ENCODE measurements at places on chromosomes 5 and 9.
A peak's percentile ranks its signal among the peaks of the same experiment; 100 is the strongest.

GRCh38 chr5:151663617-151664293 lies 23.0 kb downstream of the SPARC start:
- DNase-seq: no peak

GRCh38 chr5:166032601-166033000 lies 2258.8 kb upstream of the WWC1 start:
- no peak for DNase-seq

GRCh38 chr9:27489087-27489876 lies 34.8 kb upstream of the IFNK start:
- no peak for DNase-seq

DNA sequence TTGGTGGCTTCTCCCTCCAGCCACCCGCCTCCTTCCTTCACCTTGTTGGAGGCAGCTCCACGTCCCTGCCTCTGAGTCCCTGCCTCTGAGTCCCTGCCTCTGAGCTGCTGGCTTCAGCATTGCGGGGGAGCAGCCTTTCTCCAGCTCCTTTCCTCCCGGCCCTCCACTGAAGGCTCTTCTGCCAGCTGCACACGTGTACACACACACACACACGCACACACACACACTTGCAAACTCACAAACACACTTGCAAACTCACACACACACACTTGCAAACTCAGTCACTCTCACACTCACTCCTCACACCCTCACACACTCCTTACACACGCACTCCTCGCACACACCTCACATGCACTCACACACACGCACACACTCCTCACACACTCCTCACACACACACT lies 45.1 kb downstream of the C9orf50 start:
- DNase-seq: peak; percentile 61

- no peak for DNase-seq
Observed at GRCh38 chr5:149289301-149289700, 17.6 kb downstream of the AFAP1L1 start.

DNA sequence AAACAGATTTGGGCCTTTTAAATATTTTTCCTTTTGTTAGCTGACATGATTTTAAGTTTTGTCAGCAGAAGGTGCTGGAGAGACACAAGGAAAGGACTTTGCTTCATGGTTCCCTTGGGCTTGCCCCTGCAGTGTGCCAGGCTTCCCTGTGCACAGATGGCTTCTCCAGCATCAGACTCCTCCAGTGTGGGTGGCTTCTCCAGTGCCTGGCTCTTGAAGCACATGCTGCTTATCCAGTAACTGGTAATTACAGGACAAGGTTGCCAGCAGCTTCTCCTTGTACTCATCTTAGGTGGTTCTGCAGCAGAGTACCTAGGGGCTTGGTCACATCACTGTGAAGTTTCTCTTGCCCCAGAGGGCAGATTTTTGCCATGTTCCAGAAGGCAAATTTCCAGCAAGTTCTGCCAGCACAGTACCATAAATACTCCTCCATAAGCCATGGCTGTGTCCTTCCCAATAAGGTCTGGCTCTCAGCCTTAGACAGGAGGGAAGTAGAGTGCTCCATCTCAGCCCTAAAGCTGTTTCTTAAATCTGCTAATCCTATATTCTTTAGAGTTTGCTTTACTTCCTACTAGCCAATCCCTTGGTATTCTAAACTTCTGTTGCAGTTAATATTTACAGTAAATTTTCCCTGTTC lies 62.4 kb downstream of the PJA2 start:
- no peak for DNase-seq

DNA sequence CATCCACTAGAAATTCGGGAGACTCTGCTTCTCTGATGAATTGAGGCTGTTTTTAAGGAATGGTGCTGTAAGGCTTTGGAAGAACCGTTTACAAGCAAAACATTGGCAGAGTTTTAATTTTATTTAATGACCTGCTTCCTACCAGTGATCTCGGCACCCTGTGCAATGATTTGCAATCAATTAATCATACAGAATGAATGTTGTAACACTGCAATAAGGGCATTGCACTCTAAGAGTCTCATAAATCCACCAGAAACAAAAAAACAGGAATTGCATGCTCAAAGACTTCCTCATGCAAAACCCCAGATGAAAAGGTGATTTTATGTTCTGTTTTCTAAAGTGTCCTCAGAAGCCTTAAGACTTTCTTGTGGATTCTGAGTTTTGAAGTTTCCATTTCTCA lies 295.7 kb downstream of the ARHGEF28 start:
- DNase-seq: no peak

DNA sequence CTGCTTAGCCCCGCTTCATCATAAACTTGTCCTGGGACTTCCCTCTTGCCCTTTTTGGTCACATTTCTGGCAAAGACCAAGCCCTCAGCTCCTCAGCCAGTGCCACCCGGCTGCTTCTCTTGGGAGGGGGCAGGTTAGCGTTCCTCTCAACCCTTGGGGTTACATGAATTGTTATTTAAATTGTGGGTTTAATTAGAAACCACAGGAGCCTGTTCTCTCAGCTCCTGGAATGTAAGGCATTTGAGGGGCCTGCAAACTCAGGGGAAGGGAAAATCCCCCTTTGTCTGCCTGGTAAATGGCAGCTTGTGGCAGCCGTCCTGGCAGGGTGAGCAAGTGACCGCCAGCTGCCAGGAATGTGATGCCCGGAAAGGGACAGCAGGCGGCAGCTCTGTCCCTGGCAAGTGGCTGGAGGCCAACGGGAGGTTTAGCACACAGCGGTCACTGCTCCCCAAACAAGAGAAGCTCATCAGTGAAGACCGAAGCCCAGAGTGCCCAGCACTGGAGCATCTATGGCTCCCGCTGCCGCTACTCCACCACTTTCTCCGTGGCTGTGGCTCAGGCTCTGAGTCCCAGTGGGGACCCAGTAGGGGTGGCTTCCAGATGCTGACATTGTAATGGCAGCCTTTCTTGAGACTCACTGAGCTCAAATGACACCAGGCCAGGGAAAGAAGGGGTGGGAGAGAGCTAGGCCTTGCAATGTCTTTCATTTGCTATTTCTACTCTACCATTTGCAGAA lies 51.7 kb downstream of the SHB start:
- peak; percentile 87 for DNase-seq

DNA sequence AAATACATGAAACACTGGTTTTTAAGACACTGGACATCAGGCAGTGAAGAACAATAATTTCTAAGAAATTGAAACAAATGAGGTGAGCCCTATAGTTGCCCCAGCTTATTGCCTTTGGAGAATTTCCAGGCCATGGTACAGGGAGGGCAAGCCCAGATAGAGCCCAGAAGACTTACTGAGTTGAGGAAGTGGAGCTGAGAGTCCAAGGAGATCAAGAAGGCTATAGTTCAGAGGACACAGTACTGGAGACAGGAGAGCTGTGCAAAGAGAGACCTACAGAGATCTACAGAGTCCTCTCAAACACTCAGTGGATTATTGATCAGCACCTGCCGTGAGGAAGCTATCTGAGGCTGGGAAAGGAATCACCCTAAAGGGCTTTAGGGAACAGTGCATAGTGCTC lies 112.6 kb downstream of the GALNT10 start:
- no peak for DNase-seq

DNA sequence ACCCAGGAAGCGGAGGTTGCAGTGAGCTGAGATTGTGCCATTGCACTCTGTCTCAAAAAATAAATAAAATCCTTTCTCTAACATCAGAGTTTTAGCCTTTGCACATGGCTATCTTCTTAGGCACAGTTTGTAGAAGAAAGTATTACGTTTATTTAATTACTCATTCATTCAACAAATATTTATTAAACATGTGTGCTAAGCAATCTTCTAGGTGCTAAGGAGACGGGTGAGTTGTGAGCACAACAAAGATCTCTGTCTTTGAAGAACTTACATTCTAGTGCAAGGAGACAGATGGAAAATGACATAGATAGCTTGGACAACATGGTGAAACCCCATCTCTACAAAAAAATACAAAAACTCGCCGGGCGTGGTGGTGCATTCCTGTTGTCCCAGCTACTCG lies 122.3 kb upstream of the MYO10 start:
- no peak for DNase-seq

DNA sequence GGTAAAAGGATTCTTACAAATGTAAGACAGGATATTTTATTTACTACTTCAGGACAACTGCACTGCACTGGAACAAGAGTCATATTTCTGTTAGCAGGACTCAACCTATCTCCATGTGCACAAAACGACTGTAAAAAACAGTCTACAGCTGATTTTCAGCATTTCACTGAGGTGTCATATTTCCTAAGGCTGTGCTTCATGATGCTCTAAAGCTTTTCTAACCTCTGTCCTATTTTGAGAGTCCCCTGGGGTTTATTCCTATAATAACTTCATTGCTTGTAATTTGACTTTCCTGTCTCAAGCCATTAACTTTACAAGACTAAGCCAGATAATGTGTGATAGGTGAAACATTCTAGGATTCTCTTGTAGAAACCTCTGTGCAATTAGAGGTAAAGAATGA lies 472.3 kb downstream of the HINT1 start:
- peak; percentile 28 for DNase-seq

- no peak for DNase-seq
Observed at GRCh38 chr5:123598028-123598689, 86.2 kb downstream of the CSNK1G3 start.

GRCh38 chr5:169081000-169081724 lies 219.8 kb downstream of the SLIT3 start:
- no peak for DNase-seq

DNA sequence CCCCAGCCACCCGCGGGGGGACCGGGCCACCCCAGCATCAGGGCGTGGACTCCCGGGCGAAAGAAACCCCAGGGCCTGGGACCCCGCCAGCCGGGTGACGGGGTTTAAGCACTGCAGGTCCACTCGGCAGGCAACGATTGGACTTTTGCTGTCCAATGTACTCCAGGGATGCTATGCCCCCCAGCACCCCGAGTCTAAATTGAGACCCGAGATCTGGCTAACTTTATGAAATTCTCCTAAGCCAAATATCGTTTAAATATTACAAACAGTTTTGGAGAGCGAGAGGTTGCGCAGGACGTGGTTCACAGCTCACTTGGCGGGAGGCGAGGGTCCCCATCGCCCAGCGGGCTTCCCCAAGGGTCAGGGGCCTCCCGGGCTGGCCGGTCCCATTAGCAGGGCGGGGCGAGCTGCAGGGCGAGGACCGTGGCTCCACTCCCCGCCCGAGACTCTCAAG lies 384 bp upstream of the MRPS2 start:
- no peak for DNase-seq

GRCh38 chr5:1959231-1959630 lies 76.5 kb upstream of the IRX4 start:
- DNase-seq: no peak

DNA sequence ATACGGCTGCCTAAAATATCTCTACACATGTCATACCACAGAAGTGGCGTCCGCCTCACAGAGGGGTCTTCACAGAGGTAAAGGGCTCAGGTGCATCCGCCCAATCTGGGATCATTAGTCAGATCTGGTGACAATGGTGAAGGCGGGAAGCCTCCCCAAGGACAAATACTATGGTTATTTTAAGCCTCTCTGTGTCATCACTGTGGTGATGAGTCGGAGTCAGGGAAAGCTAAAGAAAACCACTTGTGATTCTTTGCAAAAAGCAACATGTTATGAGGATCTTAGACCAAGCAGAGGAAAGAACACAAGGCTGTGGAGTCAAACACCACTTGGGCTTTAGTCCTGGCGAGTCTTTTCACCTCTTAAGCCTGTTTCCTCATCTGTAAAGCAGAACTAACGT lies 190.4 kb downstream of the DRD1 start:
- peak; percentile 32 for DNase-seq

DNA sequence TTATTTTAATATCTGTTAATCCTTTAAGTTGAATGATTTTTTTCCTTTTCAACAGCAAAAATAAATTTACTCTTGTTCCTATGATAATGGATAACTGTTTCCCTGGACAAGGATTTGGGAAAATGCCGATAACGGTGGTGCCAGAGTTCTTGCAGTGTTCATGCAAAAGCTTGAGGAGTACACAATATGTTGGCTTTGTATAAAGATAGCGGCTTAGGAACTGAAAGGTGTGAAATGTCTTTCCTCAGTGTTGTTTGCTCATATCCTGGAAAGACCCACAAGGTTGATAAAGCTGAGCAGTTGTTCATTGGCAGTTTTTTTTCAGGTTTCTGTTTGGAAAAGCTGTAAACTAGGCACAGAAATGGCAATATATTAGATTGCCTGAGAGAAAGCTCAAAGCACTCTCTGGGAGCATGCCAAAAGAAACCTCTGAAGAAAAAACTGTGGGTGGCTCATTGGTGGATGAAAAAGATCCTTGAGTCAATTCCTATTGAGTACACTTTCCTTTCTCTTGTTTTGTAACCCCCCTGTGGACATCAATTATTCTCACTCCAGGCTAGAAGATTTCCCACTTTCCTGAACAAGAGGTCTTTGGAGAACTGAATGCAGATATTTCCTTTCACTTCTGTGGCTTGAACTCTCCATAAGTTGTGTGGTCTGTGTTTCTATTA lies 117.2 kb upstream of the RGMB start:
- DNase-seq: no peak

GRCh38 chr5:67702008-67702407 lies 505.4 kb upstream of the CD180 start:
- DNase-seq: no peak

DNA sequence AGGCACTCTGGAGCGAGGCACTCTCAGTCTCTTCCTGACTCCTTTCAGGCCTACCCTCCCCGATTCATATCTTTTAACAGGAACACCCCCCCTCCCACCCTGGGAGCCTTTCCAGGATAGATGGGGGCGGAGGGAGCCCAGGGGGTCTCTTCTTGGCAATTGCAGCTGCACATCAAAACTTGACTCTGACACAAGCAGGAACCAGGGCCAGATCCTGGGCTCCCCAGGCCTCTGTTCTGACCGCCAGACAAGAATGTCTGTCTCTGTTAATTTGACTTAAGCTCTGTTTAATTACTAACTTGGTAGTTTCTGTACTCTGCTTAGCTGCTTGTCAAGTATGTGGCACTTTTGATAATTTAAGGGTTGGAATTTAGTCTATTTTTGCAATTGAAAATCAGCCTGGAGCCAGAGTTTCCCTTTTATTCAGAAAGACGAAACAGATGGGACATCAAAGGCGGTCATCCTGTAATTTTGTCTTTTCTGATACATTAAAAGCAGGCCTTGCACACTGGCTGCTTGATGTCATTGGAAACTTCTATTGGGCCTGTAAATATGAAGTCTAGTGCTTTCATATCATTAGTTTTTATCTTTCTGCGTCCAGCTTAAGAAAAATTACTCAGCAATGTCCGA lies 43.3 kb downstream of the ACTL7B start:
- no peak for DNase-seq

DNA sequence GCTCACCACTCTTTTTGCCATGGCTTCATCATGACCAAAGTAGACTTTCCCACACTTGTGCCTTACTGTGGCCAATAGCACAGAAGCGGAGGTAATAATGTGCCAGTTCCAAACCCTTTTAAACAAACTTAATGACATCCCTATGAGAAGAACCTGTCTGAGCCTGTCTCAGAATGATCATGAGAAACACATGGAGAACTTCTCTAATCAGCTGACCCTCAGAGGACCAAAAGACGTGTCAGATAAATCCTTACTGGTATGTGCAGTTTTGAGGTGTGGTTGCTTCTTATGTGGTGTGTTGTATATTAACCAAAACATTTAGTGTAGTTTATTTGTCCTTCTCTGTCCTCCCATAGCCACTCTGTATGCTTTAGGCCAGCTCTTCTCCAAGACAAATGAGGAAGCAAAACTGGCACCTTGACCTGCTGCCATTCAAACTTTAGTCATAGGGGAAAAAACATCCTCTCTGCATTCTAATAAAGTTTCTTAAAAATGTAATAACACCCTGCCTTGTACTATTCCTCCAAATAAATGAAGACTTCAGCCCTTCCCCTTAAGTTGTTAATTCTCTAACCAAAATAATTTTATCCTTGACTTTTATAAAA lies 168.9 kb downstream of the MUSK start:
- no peak for DNase-seq
